ENCODE measurements at places on chromosomes 12 and 14.

- peaks cover 4% of the 10 kb centered on the region for H3K27me3 ChIP-seq
- no peak overlapping the region for H3K27ac ChIP-seq
- H3K4me3 ChIP-seq: no peak overlapping the region
- H3K4me1 ChIP-seq: peaks cover 31% of the 10 kb centered on the region
Observed at GRCh38 chr14:75244121-75244520, 34.5 kb upstream of the FOS start.

DNA sequence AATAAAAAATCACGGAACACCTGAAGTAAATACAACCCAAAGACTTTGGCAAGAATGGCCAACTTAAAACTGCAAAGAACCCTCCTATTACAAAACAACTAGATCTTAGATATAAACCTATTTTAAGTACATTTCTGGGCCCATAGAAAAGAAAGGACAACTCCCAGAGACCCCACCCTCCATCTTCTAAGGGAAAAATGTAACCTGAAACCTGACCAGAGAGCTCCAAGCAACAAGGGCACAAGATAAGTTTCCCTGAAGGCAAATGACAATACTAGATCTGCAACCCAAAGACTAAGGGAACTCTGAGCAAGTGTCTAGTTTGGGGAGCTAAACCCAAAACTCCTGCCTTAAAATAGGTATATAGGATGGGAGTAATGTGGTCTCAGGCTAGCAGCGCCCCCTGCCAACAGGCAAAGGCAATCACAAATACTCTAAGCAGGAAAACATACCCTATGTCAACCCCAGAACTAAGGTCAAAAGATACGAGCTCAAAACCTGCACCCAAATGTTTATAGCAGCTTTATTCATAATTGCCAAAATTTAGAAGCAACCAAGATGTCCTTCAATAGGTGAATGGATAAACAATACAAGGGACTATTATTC is 218.9 kb downstream of the ITPR2 start:
- no peak overlapping the region for H3K4me3 ChIP-seq
- no peak overlapping the region for H3K27ac ChIP-seq
- peak; percentile 40 for DNase-seq

GRCh38 chr12:66979251-66979650 is 289.9 kb upstream of the CAND1 start:
- DNase-seq: peak; percentile 12
- H3K27ac ChIP-seq: no peak overlapping the region
- H3K4me3 ChIP-seq: no peak overlapping the region
- H3K36me3 ChIP-seq: no peaks in the 10 kb centered on the region
- peaks cover 21% of the 10 kb centered on the region for H3K27me3 ChIP-seq

- peaks cover 22% of the 10 kb centered on the region for H3K36me3 ChIP-seq
- no peak for DNase-seq
Observed at GRCh38 chr14:55180006-55180405, 11.4 kb downstream of the DLGAP5 start.

GRCh38 chr14:25658988-25659387 is 609.0 kb upstream of the STXBP6 start:
- DNase-seq: no peak
- no peaks in the 10 kb centered on the region for H3K4me1 ChIP-seq
- H3K27ac ChIP-seq: no peak overlapping the region
- no peak overlapping the region for H3K4me3 ChIP-seq
